ENCODE measurements at places on chromosomes 2 and 18.

GRCh38 chr2:26691161-26691560, 1.4 kb upstream of the KCNK3 start:
- DNase-seq, result no peak

GRCh38 chr2:127129937-127130336, 23.0 kb upstream of the BIN1 start:
- DNase-seq, result no peak

DNA sequence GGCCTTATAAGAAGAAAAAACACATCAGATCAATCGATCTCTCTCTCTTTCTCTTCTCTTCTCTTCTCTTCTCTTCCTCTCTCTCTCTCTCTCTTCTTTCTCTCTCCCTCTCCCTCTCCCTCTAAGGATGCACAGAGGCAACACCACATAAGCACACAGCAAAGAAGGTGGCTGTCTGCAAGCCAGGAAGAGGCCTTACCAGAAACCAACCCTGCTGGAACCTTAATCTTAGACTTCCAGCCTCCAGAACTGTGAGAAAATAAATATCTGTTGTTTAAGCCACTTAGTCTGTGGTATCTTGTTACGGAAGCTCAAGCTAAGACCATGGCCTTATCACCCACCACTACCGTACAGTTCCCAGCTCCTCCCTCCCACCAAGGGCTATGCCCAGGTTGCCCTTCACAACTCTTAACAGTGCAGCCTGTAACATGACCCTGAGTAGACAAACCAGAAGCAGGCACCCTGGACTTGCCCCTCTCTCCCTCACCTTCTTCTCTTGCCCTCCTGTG, 25.2 kb upstream of the TMEM237 start:
- no peak for DNase-seq

GRCh38 chr2:176115883-176116813, at the start of gene HOXD10:
Gene HOXD10, plus strand, starts transcription at chr2:176116778. Its CDS starts 56 bp downstream, at chr2:176116834.
- DNase-seq, result no peak

GRCh38 chr18:61589053-61589723, 256.0 kb downstream of the CDH20 start:
- no peak for DNase-seq

- no peak for DNase-seq
Observed at GRCh38 chr2:240948086-240948485, 42.0 kb downstream of the CROCC2 start.

- DNase-seq, result no peak
Observed at GRCh38 chr2:171547256-171547655, 25.0 kb downstream of the CYBRD1 start.

DNA sequence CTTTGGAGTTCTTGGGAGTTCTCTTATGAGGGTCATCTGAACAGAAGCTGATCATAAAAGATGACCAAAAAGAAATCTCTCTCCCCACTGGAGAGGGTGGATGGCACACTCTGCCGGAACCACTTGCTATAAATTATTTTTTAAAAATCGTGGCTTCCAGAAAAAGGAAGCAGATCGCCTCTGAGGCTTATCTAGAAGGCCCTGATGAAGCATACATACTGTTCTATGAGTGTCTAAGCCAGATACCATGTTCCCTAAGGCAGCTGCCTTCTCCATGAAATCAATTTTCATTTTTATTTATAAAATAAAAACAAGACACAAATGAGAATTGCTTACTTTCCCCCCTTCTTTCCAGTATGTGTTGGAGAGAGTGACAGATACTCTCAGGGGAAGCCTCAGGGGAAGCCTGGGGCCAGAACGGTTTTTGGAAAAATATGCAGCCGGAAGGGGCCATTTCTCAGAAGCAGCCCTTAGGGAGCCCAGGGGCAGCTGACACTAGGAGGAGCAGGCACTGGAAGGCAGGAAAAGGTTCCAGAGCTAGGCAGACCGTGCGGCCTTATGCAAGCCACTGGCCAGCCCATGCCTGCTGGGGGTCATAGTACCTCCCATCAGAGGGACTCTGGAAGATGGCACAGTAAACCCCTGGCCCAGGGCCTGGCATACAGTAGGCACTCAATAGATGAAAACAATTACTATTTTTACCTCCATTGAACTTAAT, 130.6 kb downstream of the CABLES1 start:
- no peak for DNase-seq

DNA sequence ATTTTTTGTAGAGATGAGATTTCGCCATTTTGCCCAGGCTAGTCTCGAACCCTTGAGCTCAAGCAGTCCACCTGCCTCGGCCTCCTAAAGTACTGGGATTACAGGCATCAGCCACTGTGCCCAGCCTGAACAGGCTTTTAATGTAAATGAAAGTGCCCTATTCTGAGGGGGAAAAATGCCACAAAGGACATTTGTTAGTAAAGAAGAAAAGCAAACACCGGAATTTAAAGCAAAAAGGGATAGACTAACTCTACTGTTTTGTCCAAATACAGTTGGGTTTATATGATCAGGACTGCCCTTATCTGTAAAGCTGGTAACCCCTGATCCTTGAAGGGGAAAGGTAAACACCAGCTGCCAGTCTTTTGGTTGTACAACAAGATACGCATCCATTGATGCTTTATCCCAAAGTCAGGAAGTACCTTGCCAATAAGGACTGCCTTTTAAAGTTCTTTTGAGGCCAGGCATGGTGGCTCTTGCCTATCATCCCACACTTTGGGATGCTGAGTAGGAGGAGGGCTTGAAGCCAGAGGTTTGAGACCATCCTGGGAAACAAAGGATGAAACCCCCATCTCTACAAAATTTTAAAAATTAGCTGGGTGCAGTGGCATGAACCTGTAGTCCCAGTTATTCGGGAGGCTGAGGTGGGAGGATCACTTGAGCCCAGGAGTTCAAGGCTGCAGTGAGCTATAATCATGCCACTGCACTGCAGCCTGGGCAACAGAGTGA, 13.1 kb downstream of the CLEC4F start:
- DNase-seq, result no peak

GRCh38 chr2:103009871-103010270, 248.0 kb downstream of the TMEM182 start:
- no peak for DNase-seq

DNA sequence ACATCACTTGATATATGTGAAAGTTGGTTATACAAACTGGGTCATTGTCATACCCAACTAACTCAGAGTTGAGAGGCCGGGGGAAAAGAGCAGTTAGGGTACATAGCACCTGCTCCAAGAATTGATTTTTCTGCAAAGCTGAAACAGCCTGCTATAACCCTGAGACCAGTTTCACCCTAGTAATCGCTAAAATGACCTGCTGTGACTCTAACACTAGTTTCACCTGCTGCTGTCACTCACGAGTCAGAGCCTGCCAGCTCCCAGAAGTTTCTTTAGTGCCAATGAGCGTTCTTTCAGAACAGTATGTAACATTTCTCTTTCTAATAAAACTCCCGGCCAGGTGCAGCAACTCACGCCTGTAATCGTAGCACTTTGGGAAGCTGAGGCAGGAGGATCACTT, 28.0 kb downstream of the SRSF7 start:
- no peak for DNase-seq

DNA sequence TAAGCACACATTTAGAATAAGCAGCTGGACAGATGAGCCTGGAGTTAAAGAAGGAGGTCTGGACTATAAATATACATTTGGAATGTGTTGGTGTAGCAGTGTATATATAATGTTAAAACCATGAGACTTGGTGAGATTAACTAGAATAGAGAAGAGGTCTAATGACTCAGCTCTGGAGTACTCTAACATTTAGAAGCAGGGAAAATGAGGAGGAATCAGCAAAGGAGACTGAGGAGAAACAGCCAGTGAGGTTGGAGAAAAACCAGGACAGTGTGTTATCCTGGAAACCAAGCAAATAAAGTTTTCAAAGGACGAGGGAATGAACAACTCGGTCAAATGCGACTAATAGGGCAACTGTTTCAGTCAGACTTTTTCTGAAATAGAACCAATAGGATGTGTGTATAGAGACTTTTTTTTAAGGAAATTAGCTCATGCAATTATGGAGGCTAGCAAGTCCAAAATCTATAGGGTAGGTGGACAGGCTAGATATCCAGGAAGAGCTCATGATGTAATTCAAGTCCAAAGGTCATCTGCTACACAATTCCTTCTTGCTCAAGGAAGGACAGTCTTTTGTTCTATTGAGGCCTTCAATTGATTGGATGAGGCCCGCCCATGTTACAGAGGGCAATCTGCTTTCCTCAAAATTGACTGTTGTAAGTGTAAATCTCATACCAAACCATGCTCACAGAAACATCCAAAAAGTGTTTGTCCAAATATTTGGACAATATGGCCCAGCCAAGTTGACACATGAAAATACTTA, 10.8 kb upstream of the SESTD1 start:
- DNase-seq, result no peak

GRCh38 chr2:219072741-219073250, 12.1 kb upstream of the IHH start:
- DNase-seq, result no peak

DNA sequence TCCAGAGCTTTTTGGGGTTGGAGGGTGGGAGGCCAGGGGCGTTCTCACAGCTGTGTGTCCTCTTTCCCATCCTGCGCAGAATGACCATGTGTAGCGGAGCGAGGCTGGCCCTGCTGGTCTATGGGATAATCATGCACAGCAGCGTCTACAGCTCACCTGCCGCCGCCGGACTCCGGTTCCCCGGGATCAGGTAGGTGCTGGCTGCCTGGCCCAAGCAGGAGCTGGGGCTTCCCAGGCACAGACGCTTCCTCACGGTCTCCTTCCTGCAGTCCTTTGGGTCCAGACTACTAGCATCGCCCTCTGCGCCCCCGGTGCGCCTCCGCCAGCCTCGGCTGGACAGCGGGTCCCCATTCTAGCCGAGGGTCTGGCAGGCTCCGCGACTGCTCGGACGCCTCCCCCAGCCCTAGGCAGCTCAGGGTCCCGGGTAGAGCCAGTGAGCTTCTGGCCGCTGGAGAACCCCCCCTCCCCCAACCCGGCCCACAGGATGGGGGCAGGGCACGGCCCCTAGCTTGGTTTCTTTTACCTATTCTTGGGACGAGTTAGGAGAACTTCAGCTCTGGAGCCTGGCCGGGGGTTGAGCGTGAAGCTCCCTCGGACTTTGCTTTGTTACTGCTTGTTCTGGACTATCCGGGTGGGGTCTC, 756 bp downstream of the ADCYAP1 start:
- no peak for DNase-seq

GRCh38 chr2:205752924-205753323, 70.6 kb downstream of the NRP2 start:
- DNase-seq, result no peak

GRCh38 chr2:42474765-42475454, 18.9 kb downstream of the KCNG3 start:
- no peak for DNase-seq

DNA sequence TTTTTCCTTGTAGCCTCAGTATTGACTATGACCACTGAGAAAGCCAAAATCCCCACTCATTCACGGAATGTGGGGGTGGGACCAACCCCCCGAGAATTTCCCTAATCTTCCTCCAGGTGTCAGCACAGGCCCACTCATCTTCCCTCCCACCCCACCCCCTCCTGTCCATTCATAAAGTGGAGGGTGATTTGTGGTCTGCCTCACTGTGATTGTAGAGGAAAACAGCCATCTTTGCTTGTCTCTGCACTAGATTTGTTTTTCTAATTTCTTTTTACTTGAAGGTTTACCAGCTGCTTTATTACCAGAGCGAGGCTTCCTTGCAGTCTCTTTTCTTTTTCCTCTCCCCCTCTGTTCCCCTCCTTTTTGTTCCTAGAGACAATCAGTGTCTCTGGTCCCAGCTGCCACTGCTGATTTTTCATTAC, 171.8 kb downstream of the ICOS start:
- no peak for DNase-seq

DNA sequence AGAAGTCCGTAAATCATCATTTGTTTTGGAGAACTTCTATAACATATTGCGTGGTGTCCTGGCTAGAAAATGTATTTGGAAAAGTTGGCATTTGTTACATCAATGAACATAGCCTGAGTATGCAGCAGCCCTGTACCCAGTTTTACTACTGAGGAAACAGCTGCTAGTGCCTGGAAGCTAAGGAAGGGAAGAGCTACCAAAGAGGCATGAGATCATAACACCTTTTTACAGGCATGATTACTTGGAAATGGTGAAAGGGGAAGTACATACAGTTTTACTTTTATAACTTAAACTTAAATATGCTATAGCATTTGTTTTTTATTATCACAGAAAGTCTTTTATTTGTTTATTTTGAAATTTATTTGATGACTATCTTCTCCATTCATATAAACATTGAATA, 128.4 kb upstream of the MC4R start:
- no peak for DNase-seq

DNA sequence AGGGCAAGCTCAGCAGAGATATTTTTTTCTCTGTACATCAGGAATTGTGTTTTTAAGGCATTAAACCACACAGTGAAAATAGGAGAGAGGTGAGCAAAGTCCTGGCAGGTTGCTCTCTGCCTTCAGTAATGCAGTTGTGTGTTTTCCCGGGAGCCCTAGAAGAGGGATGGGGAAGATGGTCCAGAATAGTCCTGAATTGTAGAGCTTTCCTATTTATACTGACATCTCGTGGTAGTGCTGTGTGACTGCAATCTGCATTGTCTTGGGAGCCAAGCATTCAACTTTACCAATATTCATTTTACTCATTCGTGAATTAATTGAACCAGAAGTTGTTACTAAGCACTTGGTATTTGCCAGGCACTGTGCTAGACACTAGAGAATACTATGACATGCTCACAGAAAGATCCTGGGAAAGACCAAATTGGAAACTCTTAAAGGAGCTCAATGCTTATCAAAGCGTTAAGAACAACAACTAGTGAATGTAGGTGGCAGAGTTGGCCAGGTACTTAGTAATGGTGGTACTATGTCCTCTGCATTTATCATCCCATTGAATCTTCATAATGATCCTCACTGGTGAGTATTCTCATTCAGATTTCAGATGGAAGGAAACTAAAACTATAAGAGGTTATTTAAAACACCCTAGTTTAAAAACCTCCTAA, 214.6 kb downstream of the TRIB2 start:
- peak; percentile 3 for DNase-seq

DNA sequence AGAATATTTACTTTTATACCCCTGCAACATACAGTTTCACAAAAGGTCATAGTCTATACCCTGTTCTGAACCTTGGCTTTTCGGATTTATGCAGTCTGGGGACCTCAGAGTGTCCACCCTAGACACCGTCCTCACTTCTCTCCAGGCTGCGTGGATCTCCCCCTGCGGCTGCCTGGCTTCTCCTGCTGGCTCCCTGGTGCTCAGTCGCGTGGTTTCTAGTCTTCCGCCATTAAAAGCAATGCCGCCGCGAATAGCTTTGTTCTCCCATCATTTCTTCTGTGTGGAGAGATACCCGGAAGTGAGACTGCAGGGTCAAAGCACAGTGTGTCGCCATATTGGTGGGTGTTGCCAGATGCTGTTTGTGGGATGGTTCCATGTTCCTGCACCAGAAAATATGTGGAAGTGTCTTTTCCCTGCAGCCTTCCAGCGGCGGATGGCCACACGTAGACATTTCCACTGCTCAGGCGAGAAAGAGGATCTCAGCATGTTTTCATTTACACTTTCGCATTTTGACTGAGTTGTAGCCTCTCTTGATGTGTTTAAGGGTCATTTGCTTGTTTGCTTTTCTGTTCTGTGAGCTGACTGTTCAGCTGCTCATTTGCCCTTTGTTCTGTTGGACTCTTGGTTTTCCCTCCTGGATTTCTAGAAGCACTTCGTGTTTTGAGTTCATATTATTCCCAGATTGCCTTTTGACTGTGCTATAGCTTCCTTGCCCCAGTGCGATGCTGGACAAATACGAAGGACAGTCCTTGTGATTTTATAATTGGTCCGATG, 22.9 kb upstream of the ASB1 start:
- no peak for DNase-seq

GRCh38 chr2:47561906-47562305, 158.9 kb downstream of the MSH2 start:
- DNase-seq, result no peak

GRCh38 chr2:161592713-161593112, 31.5 kb upstream of the SLC4A10 start:
- no peak for DNase-seq

GRCh38 chr2:124281541-124281940, 256.5 kb downstream of the CNTNAP5 start:
- DNase-seq, result no peak

Data from nucleus accumbens (tissue), 56 donors.